Activated naive CD8-positive, alpha-beta T cell treated with anti-CD3 and anti-CD28 coated beads, Interleukin-2, amount 10 ng/mL, durations not matched to agents 7 days and 5 days (primary cell): ENCODE measurements at places on chromosomes 11 and 22.

DNA sequence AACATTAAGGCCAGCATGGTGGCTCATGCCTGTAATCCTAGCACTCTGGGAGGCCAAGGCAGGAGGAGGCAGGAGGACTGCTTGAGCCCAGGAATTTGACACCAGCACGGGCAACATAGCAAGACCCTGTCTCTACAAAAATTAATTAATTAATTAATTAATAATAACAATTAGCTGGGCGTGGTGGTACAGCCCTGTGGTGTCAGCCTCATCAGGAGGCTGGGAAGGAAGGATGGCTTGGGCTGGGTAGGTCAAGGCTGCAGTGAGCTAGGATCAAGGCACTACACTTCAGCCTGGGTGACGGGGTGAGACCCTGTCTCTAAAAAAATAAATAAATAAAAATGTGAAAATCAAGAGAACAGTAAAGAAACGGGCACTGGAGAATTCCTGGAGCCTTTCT, 1.4 kb downstream of the ARFGAP3 start:
- DNase-seq, result no peak

DNA sequence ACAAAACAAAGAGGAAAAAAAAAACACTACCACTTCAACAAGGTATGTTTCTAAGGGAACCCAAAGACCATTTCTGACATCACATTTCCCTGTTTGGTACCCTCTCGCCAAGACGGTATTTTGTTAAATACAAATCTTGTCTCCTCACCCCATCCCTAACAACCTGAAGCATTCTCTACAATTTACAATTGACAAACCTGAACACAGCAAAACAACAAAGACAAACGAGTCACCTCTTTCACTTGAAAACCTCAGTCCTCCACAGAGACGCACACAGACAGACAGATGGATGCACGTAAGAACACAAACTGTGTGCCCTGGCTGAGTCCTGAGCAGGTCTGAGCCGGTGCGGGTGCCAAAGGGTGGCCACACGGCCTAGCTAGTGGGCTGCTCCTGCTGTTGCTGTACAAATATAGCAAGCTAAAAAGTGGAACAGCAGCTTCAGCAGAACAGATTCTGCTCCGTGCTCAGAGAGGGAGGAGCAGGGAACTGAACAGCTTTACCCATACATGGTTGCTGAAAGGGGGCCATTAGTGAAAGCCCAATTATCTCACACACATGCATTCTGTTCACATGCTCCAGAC, 28.5 kb downstream of the CELF1 start:
- DNase-seq, result no peak

DNA sequence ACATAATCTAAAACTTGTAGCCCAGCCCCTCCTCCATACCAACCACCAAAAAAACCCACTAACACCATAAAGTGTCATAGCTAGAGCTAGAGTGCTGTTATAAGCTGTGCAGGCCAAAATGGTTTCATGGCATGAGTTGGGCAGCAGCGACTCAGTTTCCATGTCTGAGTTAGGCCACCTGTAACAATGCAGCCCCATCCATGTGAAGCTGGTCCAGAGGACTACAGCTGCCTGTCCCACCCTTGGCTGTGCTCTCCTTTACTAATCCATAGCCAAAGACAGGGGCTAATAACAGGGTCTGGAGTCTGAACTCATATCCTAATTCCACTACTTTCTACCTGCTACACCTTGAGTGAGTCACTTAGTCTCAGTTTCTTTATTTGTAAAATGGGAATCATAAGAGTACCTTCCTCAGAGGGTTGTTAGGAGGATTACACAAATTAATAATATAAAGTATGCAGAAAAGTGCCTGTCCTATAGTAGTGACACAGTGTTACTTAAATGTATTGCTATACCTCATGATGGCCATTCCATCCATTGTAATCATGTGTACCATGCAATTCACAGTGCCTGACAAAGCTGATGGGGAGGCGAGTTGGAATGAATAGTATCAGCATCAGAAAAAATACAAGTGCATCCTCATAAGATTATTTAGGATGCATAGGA, 20.6 kb downstream of the KCNQ1OT1 start:
- DNase-seq, result no peak

- DNase-seq, result no peak
These were observed 6.7 kb downstream of the INCENP start for GRCh38 chr11:62130283-62131169.

DNA sequence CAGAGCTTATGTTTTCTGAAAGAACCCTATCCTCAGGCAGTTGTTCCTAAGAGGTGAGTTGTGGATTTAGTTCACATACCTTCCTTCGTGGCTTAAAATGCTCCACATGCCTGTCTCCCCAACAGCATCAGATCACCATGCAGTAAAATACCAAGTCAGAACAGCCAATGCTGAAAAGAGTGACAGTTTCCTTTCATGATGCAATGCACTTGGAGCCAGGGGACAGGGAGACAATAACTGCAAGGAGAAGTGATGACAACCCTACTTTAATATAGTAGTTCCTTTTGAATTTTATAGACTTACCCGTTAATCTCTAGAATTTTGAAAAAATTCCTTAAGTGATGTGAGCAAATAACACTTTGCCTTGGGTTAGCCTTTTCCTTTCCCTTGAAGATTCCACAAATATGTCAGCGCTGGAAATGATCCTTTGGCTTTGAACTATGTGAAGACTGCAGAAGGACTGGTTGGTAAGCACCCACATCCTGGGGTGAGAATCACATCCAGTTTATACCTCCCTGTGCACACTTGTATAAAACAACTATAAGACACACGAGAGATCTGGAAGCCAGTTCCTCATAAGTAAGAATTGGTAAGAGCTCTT, 71.2 kb downstream of the PIWIL4 start:
- DNase-seq, result no peak

- no peak for DNase-seq
These were observed 258.9 kb upstream of the B3GAT1 start for GRCh38 chr11:134670961-134671370.

- no peak for DNase-seq
These were observed 999.7 kb upstream of the RAG2 start for GRCh38 chr11:37597776-37598175.

DNA sequence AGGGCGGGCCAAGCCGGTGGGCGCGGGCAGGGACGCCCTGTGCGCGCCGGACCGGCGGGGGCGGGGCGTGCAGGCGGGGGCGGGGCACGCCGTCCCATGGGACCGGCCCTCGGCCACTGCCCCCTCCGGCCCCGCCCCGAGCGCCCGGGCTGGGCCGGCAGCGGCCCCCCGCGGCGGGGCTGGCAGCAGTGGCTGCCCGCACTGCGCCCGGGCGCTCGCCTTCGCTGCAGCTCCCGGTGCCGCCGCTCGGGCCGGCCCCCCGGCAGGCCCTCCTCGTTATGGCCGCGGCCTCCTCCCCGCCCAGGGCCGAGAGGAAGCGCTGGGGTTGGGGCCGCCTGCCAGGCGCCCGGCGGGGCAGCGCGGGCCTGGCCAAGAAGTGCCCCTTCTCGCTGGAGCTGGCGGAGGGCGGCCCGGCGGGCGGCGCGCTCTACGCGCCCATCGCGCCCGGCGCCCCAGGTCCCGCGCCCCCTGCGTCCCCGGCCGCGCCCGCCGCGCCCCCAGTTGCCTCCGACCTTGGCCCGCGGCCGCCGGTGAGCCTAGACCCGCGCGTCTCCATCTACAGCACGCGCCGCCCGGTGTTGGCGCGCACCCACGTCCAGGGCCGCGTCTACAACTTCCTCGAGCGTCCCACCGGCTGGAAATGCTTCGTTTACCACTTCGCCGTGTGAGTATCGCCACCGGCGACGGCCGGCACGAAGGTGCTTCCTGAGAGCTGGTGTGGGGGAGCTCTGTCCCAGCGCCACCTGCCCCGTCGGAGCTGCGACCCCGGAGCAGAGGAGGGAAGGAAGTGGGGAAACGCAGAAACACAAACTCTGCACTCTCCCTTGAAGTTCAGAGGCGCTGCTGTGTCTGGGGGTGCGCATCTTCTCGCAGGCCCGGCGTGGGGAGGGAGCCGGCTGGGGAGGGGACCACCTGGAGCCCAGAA, at the start of gene KCNQ1:
TSS of gene KCNQ1 (plus strand) at position 188 of the 925 bp plus-strand sequence. CDS start at position 279, 91 bp downstream.
- DNase-seq, result peak; percentile 83

GRCh38 chr22:25137577-25138525, 61.8 kb upstream of the CRYBB3 start:
- DNase-seq, result no peak

GRCh38 chr22:36453855-36454378, 27.5 kb downstream of the TXN2 start:
- no peak for DNase-seq

- no peak for DNase-seq
These were observed 324.2 kb downstream of the TENM4 start for GRCh38 chr11:79116600-79116999.

DNA sequence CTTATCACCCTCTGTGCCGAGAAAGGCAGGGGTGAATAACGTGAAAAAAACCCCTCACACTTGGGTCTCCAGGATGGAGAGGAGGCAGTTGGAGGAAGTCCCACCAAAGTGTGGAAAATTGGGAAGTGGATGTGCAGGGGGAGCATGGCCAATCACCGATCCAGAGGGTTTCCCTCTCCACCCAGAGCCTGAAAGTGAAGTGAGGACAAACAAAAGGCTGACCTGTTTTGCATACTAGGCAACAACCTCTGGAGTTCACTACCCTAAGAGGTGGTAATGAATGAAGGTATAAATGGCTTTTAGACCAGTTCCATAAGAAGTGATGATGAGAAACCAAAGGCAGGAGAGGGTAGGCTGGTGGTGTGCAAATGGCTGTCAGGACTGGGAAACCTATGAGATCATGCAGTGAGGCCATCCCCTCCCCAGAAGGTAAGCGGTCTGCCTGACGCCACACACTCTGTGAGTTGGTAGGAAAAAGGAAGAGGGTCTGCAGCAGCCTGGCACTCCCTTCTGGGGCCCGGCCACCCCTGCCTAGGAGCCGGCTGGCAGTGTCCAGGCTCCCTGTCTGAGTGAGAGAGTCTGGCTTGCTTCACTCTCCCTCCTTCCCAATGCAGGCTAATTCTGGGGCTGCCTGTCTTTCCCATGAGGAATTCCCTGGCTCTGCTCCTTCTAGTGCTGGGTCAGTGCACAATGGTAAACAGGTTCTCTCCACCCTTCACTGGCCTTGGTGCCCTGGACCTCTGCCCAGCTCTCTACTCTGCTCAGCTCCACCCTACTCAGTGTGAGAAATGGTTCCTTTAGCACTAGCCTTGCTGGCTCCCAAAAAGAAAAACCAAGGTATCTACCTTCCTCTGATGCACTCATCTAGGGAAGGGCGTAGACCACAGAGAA, 15.6 kb downstream of the TBC1D10A start:
- no peak for DNase-seq

- DNase-seq, result peak; percentile 82
These were observed 14.9 kb upstream of the SLC29A2 start for GRCh38 chr11:66386171-66387069.

DNA sequence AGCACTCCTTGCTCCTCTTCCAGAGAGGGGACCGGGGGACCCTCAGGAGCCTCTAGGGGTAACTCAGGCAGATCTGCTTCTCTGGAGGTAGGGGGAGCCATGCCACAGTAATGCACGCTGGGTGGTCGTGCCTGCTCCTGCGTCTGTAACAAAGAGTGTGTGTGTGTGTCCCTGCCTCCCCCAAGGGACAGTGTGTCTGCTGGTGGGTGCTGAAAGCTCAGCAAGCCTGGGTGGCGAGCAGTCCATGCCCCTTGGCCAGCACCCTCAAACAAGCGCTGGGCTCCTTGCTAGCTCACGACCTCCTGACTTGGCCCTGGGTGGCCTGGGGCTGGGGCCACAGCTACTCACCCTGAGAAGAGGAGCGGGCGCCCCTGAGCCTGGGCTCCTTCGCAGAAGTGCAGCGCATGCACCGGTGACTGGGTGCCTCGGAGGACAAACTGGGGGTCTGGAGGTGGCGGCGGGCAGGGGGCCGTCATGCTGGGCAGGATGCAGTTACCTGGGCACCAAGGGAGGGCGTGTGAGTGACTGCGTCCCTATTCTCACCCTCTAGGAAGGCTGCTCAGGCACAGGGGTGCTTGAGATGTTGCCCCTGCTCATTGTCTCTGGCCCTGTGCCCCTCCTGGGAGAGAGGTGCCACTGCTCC, 33.7 kb downstream of the GNB1L start:
- peak; percentile 20 for DNase-seq

DNA sequence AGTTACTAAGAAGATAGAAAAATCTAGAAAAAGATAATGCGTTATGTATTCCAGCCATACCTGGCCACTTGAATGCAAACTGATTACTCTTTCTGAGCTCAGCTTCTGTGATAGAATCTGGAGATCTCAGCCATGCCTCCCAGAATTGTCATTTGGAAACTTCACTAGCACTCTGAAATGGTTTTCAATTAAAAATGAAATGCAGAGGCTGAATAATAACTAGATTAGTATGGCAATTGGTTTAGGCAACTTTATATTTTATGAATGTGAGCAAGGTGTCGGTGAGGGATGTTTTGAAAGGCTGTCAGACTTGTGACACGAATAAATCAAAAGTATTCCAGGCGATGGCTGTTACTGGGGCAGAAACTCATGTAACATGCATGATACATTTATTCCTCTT, 128.8 kb upstream of the SORL1-AS1 start:
- no peak for DNase-seq

DNA sequence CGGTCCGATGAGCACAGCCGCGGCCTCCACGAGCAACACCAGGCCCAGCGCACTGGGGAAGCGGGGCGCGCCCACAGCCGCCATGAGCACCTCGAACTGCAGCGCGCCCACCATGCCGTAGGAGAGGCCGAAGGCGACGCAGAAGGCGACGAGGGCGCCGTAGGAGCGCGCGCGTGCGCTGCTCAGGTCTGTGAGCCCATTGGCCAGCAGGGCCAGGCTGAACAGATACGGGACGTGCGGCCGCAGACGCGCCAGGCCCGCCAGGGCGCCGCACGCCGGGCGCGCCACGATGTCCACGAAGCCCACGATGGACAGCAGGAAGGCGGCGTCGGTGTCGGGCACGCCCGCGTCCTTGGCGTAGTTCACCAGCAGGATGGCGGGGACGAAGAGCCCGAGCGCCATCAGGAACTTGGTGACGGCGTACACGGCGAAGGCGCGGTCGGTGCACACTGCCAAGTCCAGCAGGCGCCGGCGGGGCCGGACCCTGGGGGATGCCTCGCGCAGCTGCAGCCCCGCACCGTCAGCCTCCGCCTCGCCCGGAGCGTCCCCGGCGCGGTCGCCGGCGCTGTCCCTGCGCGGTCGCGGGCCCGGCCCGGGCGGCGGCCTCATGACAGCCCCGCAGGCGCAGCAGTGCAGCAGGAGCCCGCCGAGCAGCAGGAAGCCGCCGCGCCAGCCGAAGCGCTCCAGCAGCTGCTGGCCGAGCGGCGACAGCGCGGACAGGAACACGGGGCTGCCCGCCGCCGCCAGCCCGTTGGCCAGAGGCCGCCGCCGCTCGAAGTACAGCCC, 2.9 kb downstream of the SLC16A8 start:
- DNase-seq, result peak; percentile 55

GRCh38 chr22:44045145-44045544, 21.0 kb downstream of the PARVB start:
- DNase-seq, result no peak
